CD4-positive, alpha-beta memory T cell (primary cell): ENCODE measurements at places on chromosomes 7 and 10.

- DNase-seq, result no peak
Measured at GRCh38 chr7:20529260-20529659, 86.2 kb upstream of the ABCB5 start.

GRCh38 chr7:97179454-97180104, 62.1 kb downstream of the SDHAF3 start:
- DNase-seq, result peak; percentile 42

GRCh38 chr7:2399848-2400587, 3.4 kb upstream of the CHST12 start:
- DNase-seq, result peak; percentile 55

- no peak for DNase-seq
Measured at GRCh38 chr7:102872460-102872859, 40.3 kb upstream of the LRRC17 start.

DNA sequence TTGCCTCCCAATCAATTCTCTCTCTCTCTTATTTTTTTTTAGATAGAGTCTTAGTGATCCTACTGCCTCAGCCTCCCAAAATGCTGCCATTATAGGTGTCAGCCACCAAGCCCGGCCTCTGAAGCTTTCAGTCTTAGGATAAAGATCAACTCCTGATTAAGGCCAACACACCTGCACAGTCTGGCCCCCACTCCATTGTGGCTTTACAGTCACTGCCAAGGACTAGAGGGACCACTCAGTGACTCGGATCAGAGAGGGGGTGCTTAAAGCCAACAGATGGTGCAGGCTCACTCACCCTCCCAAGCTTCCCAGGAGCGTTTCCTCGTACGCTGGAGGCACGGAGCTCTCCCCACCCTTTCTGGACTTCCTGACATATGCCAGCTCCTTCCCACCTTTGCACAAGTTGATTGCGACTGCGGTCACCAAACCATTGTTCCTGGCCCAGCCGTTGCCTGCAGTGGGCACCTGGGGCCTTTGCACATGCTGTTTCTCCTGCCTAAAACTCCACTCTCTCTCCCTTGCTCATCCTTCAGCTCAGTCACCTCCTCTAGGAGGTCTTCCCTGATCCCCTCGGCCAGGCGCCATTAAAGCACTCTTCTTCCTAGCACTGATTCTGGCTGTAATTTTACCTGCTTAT, 1.7 kb upstream of the CDH23 start:
- DNase-seq, result no peak

DNA sequence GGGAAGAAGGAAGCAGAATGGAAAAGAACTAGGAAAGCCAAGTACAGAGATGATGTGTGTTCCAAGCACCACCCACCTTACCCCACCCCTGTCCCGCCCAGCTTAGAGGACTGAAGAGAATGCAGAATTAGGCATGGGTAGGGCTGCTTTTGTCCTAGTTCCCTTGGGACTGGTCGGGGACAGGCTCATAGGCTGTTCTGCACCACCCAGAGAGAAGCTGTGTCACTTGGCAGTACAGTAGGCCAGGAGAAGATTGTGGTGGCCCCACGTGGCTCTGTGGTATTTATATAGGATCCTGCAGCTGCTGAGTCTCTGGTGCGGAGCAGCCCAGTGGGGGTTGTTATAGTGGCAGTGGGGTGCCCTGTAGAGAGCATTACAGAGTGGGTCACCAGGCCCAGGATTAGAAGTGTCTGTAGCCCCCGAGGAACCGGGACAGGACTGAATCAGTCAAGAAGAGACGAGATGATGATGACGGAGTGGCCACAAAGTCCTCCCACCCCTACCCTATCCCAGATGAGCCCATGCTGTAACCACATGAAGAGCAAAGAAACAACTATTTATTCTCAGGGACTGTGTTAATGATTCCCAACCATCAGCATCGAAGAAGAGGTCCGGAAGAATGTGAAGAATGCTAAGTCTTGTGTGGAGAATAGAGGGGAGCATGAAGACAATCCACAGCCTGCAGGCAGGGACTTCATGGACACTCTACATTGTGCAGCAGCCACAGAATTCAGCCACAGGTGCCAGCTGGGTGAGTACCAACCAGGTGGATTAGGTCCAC, 88.9 kb downstream of the C1GALT1 start:
- no peak for DNase-seq

- no peak for DNase-seq
Measured at GRCh38 chr7:122626785-122627184, 72.1 kb downstream of the RNF133 start.

GRCh38 chr10:61016630-61017029, 72.6 kb upstream of the RHOBTB1 start:
- no peak for DNase-seq
